CD4-positive, alpha-beta memory T cell (primary cell): ENCODE measurements at places on chromosomes 16 and 17.

DNA sequence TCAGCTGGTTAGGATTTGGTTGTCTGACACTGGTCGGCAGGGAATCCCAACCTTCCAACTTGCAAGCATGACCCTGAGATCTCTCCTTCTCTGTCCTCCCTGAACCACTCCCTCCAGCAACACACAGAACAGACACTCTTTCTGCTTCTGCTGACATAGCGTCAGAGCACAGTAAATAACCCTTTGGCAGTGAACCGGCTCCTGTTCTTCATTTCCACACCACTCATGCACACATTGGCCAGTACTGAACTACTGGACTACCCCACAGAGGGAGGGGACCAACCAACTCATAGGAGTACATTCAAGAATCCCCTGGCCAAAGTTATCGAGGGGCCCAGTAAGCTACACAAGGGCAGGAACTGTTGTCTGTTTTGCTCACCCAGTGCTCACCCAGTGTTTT is 138.2 kb downstream of the ZNF423 start:
- no peak for DNase-seq

DNA sequence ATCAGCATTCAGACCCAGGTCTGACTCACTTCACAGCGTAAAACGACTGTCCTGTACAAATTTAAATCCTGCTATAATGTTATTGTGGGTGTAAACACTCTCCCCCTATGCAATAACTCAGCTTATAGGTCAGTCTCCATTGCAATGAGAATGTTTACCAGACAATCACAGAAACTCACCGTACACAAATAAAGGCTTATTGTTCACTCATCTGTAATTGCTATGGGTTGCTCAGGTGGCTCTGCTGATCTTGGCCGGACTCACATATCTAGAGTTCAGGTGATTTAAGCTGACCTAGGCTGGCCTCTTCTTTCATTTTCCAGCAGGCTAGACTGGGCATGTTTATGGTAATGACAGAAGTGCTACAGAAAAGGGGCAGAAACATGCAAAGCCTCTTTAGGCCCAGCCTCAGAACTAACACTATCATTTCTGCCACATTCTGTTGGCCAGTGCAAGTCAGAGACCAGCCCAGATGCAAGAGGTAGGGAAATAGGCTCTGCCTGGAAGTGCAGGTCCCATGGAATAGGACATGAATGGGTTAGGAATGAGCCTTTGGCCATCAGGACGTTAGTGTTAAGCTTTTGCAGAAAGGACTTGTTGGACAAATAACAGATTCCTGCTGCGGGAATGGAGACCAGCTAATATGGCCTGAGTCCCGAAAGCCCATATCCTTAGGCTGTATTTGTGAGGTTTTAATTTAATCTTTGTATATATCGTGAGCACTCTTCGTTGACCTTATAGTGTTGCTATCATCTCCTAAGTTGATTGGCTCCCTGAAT is 44.0 kb downstream of the HLF start:
- no peak for DNase-seq

- no peak for DNase-seq
These were observed 273.0 kb downstream of the CEP112 start for GRCh38 chr17:65918916-65919315.

- DNase-seq = peak; percentile 64
These were observed 7.1 kb upstream of the FTSJ3 start for GRCh38 chr17:63834431-63835166.

- no peak for DNase-seq
These were observed 258.0 kb downstream of the PMP22 start for GRCh38 chr17:15007147-15007553.

- no peak for DNase-seq
These were observed 173.6 kb downstream of the PHKB start for GRCh38 chr16:47634727-47635126.

DNA sequence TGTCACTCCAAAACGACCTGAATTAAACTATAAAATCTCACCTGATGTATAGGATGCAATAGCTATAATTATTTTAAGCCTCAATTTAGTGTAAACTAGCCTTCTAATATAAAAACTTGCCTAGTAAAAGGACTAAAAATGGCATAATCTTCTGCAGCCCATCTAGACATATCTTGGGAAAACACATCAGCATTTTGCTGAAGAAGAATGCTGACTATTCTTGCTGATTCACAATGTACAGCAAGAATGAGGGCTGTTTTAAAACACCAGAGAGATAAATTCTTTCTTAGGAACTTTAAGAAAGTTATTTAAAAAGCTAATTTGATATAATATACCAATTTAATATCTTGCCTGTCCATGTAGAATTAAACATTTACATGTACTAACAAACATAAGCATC is 63.2 kb downstream of the SHCBP1 start:
- no peak for DNase-seq

DNA sequence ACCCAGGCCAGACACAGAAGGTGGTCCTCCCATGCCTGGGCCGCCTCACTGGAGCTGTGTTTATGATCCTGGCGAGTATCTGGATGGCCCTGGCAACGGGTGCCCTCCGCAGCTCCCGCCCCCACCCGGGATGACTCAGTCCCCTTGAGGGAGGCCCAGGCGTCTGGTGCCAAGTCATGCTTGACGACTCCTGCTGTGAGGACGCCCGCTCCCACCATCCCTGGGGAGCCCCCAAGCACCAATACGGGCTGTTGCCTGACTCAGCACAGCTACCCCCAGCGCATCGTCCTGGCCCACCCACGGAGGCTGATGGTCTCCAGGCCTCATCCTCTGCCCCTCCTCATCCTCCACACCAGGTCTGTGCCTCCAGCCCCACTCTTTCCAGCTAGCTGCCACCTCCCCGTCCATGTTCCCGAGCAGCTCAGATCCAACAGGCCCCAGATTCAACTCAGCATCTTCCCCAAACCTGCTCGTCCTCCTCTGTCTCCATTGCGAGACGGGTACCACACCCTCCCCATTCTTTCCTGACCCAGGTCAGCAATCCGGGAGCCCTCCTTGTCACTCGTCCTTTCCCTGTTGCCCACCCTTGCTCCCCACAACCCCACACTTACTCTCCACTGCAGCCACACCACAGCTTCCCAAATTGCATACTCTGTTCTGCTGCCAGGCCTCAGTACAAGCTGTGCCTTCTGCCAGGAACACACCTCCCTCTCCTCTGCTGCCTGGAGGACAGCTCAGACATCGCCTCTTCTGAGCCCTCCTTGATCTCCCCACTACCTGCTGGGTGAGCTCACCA is 2.6 kb downstream of the CAMKK1 start:
- DNase-seq = no peak

DNA sequence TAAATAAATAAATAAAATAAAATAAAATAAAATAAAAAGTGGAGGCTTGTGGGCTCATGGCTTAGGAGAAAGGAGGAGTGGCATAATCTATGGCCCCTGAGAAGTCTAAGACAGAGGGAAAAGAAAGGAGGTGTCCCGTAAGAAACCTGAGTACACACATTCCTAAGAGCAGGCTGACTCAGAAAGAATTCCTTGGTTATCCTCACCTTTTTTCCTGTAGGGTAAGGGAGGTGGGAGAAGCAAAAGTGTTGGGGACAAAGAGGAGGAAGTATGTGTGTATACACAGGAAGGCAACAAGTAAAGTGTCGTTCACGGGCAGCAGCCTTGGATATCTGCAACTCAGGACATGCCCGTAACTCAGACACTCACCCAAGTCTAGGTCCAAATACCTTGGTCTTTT is 29.3 kb downstream of the MARF1 start:
- no peak for DNase-seq

- DNase-seq = peak; percentile 65
These were observed at the start of gene ZFP3 for GRCh38 chr17:5078106-5079028. ZFP3 (plus strand) TSS chr17:5078467; CDS start chr17:5091505, 13,038 bp downstream.

DNA sequence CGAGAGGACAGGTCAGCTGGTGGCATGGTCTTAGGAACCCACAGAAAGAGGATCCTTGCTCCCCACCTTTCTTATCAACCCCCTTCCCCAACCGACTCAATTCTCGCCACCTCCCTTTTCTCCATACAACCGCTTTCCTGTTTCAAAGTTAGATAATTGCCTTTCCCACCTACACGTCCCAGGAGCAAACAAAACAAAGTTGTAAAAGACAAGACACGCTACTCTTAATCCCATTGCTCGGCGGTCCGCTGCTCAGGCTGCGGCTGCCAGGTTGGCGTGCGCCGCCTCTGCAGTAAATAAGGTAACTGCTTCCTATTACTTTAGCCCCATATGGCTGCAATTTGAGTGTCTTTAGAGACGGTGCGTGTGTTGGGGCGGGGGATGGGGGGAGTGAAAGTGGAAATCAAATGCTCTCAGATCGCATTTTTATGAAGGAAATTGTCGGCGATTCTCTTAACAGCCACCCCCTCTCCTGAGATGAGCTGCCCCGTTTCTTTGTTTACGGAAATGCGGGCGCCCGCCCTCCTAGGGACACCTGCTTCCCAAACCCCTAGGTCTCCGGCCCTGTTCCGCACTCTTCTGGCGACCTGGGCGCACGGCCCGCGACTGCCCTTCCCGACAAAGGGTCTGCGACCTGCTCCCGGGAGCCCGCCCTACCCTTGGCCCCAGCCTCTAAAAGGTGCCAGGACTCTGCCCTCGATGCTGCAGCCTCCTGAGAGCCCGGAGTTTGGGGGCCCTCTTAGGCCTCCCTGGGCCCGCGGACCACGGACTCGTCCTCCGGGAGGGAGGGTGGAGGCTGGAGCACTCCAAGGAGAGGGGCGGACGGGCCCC is 3.7 kb upstream of the CBX8 start:
- no peak for DNase-seq

DNA sequence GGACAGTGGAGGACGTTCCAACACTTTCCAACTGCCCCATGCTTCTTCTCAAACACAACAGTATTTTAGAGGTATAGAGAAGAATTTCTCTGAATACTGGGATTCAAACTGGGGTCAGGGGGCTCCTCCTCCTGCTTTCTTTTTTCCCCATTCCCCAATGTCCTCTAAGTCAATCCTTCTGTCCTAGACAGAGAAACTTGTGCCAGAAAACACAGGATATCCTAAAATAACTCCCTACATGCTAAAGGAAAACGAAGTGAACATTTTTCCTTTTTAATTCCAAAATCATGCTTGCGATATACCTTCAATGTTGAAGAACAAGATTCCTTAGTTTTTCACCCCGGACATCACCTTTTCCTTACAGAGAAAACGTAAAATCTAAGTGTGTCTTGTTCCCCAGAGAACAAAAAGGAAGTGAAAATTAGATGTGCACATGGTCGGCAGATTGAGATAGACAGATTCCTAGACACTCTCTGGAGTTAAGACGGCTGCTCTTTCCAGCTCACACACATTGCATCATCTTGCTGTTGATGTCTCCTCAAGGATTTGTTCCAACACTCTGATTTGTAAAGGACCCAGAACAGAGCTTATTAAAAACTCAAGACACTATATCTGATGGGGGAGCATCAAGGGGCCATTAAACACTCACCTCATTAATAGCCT is 228.2 kb downstream of the GRIN2A start:
- no peak for DNase-seq

GRCh38 chr16:4680673-4681470 is 12.5 kb upstream of the NUDT16L1 start:
- no peak for DNase-seq

- no peak for DNase-seq
These were observed 662.5 kb upstream of the SOX9 start for GRCh38 chr17:71458322-71458721.

GRCh38 chr17:44487170-44487569 is 16.0 kb downstream of the GPATCH8 start:
- DNase-seq = no peak

DNA sequence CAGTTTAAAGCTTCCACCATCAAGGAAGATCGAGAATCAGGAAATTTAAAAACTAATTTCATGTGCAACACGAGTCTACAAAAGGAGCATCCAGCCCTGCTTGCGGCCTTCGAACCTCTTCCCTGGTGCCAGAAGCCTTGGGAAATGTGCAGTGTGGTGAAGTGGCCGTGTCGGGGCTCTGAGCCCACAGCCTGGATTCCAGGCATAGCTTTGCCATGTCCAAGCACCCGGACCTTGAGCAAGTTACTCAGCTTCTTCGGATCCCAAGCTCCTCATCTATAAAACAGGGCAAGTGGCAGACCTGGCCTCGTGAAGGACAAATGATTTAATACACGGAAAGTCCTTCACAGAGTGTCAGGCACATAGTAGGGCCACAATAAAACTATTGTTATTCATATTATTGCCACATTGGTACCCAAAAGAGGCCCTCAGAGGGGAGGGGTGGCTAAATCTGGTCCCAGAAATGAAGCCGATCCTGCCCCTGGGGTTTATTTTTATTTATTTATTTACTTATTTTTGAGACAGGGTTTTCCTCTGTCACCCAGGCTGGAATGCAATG is 34.8 kb downstream of the COTL1 start:
- DNase-seq = no peak

DNA sequence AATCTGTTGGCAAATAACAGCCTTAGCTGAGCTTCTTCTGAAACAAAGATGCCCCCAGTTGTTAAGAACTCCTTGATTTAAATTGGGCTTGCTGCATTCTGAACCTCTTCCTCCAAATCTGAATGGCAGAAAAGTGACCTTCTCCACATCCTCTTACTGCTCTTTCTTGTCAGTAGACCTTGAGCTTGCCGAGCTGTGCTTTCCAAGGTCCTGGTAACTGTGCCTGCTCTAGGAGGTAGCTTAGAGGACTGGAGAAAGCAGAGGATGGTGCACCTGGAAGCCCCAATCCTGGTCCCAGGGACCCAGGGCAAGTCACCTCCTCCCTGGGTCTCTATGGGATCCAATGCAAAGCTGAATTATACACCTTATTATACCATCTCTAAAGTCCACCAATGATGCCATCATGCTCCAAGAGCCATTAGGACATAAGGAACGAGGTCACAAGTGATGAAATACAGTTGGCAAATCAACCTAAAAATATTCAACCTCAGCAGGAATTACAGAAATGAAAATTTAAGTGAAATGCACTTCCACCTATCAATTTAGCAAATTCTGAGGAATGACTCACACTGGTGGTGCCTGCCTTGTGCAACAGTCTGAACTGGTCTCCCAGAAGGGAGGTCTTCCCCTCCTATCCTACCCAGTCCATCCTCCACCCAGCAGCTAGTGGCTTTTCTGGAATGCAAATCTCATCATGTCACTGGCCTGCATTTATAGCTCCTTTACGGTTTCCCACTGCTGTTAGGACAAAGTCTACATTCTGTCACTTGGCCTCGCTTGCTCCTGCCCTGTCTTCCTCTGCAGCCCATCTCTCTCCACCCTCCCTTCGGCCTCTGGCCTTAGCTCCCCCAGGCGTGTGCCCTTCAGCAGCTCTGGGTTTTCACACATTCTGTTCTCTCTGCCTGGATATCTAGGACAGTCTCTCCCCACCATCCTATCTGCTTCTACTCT is 36.6 kb downstream of the TOM1L2 start:
- no peak for DNase-seq

DNA sequence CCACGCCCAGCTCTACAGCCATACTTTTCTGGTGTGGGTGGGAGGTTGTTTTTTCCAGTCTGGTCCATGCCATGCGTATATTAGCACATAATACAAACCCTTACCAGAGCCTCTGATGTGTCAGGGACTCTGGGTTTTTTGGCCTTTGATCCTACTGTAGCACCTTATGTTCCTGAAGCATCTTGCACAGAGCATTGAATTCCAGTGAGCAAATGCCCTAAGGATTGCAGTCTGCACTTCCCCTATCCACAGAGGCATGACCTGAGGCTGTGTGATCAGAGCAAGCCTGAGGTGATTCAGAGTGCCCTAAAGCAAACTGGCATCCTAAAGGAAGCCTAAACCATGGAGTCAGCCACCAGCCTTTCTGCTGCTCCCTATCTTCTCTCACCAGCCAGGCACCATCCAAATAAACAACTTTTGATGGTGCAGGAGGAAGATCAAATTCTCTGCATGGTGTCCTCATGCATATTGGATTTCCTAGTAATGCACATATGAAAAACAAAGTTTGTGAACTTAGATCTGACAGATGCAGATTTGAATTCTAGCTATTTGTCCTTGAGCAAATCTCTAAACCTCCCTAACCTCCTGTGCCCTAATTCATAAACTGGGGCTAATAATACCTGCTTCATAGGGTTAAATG is 41.2 kb upstream of the HAS3 start:
- no peak for DNase-seq
